ENCODE measurements at places on chromosomes 7 and 10.

DNA sequence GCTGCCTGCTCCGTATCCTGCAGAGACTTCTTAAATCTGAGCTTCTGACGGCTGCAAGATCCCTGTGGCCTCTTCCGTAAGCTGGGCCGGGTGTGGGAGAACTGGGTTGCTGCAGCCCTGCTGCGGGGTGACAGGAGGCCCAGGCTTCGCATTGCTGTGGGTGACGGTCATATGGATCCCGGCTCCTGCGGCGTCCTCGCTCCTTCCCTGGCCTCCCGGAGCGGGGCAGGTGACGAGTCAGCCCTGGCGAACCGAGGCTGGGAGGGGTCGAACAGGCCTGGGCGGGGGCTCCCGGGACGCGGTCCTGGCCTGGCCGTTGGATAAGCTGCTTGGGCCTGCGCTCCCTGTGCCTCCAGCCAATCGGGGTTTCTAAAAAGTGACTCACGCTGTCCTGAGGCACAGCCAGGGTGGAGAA, 7.8 kb upstream of the UBE2D1 start:
- DNase-seq = no peak

- DNase-seq = no peak
These were observed 282.1 kb downstream of the CXCL12 start for GRCh38 chr10:44102726-44103255.

GRCh38 chr10:108749042-108749441, 1174.3 kb downstream of the XPNPEP1 start:
- no peak for DNase-seq

DNA sequence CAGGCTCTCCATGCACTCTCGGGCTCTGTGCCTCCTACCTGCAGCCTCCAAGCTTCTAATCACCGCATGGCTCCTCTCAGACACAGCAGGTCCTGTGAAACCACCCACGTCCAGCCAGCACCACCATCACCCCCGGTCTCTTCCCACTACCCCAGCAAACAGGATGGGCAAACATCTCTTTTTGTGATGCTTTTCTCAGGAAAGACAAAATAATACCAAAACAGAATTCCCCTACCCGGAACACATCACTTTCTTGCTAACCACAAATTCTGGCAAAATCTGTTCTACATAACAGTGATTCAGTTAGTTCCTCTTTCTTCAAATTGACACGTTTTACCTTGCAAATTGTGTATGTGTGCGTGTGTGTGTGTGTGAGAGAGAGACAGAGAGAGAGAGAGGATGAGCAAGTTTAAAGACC, 6.5 kb downstream of the SNX8 start:
- DNase-seq = no peak

GRCh38 chr7:1749864-1750466, 79.9 kb downstream of the ELFN1 start:
- DNase-seq = no peak

- DNase-seq = no peak
These were observed 102.9 kb upstream of the ETV1 start for GRCh38 chr7:14092331-14092730.

DNA sequence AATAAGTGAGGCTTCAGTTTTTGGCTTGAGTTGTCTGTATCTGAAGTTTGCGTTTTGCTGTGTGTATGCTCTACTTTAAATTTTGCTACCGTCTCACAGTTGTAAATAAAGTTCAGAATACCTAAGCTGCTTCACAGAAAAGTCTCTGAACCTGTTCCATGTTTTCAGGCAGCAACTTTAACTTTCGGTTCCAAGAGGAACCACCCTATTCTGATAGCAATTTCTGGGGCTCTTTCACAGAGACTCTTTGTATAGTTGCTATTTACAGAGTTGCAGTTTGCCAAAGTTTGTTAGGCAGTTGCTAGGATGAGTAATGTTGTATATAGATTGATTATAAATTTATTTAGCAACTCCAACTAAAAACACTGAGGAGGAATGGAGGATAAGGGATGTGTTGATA, 5.7 kb downstream of the FAM221A start:
- DNase-seq = no peak

GRCh38 chr7:18464830-18465229, 30.7 kb upstream of the HDAC9 start:
- DNase-seq = no peak

- no peak for DNase-seq
These were observed 102.1 kb upstream of the FAM13C start for GRCh38 chr10:59464483-59464882.

GRCh38 chr10:36720895-36721294, 404.5 kb upstream of the ANKRD30A start:
- no peak for DNase-seq

- no peak for DNase-seq
These were observed 58.9 kb upstream of the C10orf90 start for GRCh38 chr10:126729314-126729870.

- no peak for DNase-seq
These were observed 53.5 kb upstream of the AGBL3 start for GRCh38 chr7:134932707-134933370.

GRCh38 chr7:128351296-128352152, 7.8 kb upstream of the RBM28 start:
- no peak for DNase-seq

GRCh38 chr7:47376991-47377616, 204.8 kb downstream of the TNS3 start:
- DNase-seq = no peak

GRCh38 chr7:137036768-137037167, 168.3 kb downstream of the CHRM2 start:
- no peak for DNase-seq

DNA sequence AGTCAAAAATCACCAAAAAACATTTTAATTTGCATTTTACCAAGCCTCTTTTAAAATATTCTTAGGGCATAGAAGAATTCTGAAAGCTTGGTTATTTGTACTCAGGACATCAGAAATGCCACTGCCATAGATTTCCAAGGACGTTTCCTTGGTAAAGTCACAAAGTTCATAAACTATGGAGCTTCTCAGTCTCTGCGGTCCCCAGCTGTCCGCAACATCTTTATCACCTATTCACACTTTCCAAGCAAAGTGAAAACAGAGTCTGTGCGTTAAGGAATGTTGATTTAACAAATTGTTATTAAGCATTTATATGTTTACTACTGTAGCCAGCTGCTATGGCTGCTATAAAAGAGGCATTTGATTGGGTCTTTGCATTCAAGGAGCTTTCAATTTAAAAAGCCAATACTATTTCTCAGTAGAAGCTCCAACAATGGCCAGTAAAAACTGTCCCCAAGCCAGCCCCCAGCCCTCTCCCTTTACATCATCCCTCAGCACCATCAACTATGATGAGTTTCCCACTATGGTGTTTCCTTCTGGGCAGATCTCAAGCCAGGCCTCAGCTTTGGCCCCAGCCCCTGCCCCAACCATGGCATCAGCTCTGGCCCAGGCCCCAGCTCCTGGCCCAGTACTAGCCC, 36.8 kb downstream of the CADPS2 start:
- DNase-seq = no peak

DNA sequence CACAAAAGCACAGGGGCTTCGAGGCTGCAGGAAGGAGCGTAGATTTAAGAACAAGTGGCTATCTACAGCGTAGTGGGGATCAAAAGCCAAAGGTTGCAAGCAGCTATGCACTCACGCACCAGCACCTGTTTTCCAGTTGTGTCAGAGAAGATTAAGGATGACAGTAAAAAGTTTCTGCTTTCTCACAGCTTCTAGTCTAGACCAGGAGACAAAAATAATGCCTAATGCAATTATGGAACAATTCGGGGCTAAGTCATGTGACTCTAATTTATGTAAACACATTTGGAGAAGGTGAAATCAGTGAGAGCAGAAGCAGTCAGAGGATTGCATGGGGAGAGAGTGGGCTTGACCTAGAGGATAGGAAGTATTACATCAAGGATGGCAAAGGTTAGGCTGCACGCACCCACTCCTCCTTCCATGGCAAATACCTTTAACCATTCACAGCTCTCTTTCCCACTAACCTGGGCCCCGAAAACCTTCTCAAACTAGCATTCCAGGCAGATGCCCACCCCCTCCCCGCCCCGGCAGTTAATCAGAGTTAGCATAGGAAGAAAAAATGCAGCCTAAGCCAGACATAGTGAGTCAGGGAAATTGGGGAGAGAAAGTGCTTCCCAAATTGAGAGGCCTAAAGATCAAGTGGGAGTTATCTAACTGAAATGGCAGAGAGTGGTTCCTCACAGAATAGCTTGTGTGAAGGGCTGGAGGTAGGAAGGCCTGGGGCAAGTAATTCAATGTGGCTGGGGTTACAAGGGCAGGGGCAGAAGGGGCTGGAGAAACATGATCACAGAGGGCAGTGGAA, 48.2 kb upstream of the GPAM start:
- no peak for DNase-seq

GRCh38 chr7:40329601-40330153, 194.9 kb downstream of the SUGCT start:
- DNase-seq = peak; percentile 14

DNA sequence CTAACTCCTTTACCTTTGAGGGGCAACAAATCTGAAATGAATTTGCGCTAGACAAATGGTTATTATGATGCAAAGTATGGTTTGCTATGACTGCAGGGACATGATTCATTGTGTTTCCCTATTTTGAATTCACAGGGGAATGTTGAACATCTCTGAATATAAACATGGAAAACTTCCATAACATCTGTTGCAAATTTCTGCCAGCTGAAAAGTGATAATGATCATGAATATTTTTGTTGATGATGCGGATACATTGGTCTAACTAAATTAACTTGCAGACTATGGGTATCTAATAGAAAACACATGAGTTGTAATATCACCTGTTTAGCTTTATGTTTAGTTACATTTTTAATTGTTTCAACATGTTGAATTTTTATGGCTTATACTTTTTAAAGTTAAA, 1325.5 kb downstream of the REEP3 start:
- no peak for DNase-seq

GRCh38 chr7:154584352-154585252, 418.3 kb downstream of the PAXIP1 start:
- no peak for DNase-seq

DNA sequence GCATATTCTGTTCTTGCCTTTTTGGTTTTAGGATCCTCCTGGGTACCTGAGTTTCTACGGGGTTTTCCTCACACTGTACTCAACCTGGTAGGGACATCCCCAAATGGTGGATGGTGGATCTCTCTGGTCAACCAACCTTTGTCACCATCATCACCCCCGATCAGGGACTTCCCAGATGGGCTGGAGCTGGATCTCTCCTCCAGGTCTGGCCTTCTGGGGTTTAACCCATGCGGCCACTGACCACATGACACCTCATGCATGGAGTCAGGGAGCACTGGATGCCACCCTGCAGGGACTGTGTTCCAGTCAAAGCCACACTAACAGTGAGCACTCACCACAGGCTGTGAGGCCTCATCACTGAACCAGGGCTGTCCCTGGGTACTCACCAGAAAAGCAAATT, 80.0 kb downstream of the CELF2 start:
- no peak for DNase-seq

GRCh38 chr7:21261627-21262594, 166.0 kb upstream of the SP4 start:
- DNase-seq = peak; percentile 67

- no peak for DNase-seq
These were observed 29.4 kb downstream of the CLRN3 start for GRCh38 chr10:127863231-127863825.

GRCh38 chr10:103660364-103661197, 167.1 kb downstream of the NEURL1 start:
- DNase-seq = no peak

DNA sequence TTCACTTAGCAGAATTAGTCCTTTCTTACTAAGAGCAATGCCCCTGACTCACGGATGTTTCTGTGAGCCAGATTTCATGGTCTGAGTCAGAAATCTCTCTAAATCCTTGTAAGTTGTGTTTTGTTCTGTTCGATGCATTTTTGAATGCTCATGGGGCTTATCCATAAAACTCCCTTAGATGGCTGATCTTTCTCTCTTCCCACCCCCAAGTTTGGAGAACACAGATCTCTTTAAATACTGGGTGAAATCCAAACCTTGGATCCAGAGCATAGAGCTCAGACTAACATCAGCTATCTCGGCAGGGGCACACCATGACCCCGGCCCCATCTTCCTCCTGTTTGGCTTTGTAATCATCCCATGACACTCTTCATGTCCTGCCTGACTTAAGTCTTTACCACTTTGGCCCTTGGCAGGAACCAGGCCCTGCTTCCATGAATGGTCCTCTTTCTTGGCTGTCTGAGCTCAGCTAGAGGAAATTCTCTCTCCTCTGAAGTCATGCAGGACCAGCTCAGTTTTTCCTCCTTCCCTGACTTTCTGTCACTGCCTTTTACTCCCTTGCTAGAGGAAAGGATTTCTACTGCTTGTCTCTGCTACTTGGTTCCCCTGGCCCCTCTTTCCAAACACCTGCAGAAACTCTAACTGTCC, 120.4 kb upstream of the RAB11FIP2 start:
- no peak for DNase-seq

- no peak for DNase-seq
These were observed 170.8 kb upstream of the TCF7L2 start for GRCh38 chr10:112779025-112779770.

DNA sequence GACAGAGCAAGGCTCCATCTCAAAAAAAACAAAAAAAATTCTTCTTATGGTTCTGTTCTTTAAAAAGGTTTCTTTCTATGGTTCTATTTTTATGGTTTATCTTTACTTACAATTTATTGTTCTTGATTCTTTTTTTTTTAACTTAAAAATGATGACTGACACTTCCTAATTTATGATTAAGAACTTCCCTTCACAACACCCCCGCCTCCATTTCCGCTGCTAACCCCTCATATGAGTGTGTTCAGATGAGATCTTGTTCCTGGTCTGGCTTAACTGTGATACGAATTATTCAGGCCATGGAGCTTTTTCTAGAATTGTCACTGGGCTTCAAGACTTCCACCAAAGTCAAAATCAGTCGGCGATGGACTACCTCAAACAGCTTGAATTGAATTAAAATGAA, 33.9 kb downstream of the PTER start:
- DNase-seq = no peak

DNA sequence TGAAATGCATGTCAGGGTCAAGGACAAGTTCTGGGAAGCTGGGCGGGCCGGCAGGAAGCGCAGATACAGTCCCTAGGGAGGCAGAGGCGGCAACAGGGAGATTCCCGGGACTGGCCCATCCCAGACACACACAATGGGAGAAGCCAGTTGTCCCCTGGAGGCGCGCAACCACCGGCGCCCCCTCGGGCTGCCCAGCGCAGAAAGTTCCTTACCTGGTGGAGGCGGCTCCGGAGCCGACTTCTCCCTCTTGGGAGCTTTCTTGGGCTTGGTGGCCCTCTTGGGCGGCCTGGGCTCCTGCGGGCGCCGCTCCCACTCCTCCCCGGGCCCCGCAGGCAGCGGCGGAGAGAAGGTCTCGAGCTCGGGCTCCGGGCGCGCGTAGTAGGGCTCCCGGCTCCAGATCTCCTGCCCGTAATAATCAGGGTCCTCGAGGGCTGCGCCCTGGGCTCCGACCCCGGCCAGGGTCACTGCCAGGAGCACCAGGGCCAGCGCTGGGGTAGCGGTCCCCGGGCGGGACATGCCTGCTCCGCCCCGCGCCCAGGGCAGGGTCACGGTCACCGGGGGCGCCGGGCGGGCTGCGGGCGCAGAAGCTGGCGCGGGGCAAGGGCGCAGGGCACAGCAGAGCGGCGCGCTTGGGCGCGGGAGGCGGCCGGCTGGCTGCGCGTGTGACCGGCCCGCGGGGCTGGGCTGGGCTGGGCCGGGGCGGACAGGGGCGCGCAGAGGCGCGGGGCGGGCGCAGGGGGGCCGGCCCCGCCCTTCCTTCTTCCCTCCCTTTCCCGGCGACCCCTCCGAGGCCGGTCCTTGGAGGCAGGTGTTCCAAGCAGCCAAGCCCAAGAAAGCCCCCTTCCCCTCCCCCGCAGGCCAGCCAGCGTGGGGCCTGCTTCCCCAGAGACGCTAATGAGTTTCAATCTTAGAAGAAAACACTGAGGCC, at the start of gene CPXM2:
TSS of gene CPXM2 (minus strand) at position 664 of the 928 bp plus-strand sequence. CDS start at position 516, 148 bp downstream.
- no peak for DNase-seq

- no peak for DNase-seq
These were observed 13.6 kb downstream of the FOXP2 start for GRCh38 chr7:114428211-114428610.

- DNase-seq = no peak
These were observed 212.0 kb upstream of the IGFBP3 start for GRCh38 chr7:46133072-46133471.
